ENCODE measurements at places on chromosomes 7 and 10.

DNA sequence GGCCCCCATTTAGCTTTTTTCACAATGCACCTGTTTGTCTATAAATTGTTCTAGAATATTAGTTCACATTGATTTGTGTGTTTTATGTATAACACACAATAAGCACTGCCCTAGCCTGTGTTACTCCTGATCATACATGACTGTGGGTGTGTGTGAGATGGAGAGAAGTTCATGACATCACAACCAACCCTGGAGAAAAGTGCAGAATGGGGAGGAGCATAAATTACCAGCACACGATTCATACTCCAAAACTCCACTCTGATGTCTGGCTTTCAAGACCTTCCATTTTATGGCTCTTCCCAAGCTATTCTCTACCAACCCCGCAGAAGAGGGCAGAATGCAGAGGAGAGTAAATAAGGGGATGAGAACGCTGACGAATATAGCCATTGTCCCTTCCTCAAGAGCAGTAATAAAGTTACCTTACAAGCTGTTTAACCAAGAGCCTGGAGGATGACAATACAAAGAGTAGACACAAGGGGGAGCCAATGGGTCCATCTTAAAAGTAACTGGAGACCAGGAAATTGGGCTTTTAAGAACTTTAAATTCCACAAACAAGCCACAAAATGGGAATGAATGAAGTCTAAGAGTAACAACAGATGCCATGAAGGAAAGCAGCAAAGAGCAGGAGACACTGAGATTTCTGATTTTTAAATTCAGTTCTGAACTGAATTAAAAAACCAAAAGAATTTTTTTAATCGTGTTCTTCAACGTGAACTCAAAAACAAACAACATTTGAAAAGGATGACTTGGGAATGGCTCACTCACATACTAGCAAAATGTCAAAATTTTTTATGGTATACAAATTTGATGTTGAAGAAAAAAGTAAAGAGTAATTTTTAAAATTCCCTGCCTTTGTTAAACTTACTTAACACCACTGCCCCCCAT, 159.6 kb downstream of the PARD3 start:
- no peak overlapping the region for H3K27ac ChIP-seq
- H3K4me1 ChIP-seq: peaks cover 76% of the 10 kb centered on the region
- no peak for DNase-seq
- H3K36me3 ChIP-seq: no peaks in the 10 kb centered on the region
- H3K27me3 ChIP-seq: no peaks in the 10 kb centered on the region
- H3K4me3 ChIP-seq: no peak overlapping the region

GRCh38 chr10:85648279-85648754, 718.3 kb downstream of the GRID1 start:
- H3K27me3 ChIP-seq: no peaks in the 10 kb centered on the region
- peak overlapping the region; percentile 30 for H3K27ac ChIP-seq
- no peak overlapping the region for H3K4me3 ChIP-seq
- no peak for DNase-seq
- no peaks in the 10 kb centered on the region for H3K36me3 ChIP-seq

DNA sequence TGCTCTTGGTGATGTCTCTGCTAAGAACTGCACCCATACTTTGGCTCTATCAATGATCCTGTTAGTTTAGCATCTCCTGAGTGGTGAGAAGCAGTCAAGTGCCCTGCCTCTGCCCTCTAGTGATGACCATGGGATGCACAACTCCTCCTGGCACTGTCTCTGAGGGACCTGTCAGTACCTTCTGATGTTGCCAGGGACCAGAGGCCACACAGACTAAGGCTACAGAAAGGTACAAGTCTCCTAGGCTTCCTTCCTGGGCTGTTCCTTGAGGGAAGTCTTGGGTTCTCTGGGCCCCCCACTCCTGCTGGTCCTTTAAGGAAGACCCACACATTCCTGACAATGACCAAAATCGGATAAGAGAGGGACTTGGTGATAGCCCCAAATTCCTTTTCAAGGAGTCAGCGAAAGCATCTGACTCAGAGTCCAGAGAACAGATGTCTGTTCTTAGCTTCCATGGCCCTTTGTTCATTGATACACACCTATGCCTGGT, 15.3 kb downstream of the NKX2-3 start:
- H3K27ac ChIP-seq: no peak overlapping the region
- no peak overlapping the region for H3K4me3 ChIP-seq
- no peaks in the 10 kb centered on the region for H3K4me1 ChIP-seq

GRCh38 chr7:74306730-74307469, 17.7 kb downstream of the CLIP2 start:
- H3K4me1 ChIP-seq: peaks cover 27% of the 10 kb centered on the region
- H3K36me3 ChIP-seq: no peaks in the 10 kb centered on the region
- H3K4me3 ChIP-seq: peak overlapping the region; percentile 27
- no peak for DNase-seq
- H3K27ac ChIP-seq: no peak overlapping the region

GRCh38 chr10:124109261-124109660, 15.9 kb upstream of the CHST15 start:
- no peaks in the 10 kb centered on the region for H3K36me3 ChIP-seq
- peaks cover 34% of the 10 kb centered on the region for H3K4me1 ChIP-seq
- no peak overlapping the region for H3K27ac ChIP-seq

GRCh38 chr10:62721687-62722086, 82.8 kb upstream of the ADO start:
- no peaks in the 10 kb centered on the region for H3K27me3 ChIP-seq
- no peak overlapping the region for H3K27ac ChIP-seq
- no peak for DNase-seq
- H3K36me3 ChIP-seq: no peaks in the 10 kb centered on the region
- no peaks in the 10 kb centered on the region for H3K4me1 ChIP-seq

GRCh38 chr7:11846361-11846955, 14.5 kb upstream of the THSD7A start:
- no peaks in the 10 kb centered on the region for H3K4me1 ChIP-seq
- H3K36me3 ChIP-seq: no peaks in the 10 kb centered on the region
- no peak for DNase-seq

DNA sequence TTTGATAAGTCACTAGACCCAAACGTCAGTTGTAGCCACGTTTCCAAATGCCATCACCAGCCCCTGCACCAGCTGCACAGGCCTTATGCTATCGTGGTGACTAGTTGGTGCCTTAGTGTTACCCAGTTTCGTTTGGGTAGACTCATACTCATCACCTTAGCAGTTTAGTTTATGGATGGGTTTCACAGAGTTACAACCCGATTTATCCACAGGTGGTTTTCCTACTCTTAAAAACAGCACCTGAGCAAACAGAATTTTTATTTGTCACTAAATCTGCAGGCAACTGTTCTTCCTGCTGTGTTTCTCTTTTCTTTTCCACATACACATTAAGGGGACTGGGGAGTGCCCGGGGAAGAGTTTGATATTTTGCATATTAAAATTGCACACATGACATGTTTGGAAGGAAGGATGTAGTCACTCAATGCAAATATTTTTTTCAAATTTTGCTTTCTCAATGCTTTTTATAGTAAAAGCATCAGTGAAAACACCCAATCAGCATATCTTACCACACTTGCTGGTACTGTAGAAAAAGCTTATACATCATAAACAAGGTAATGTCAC, 41.6 kb downstream of the PDSS1 start:
- H3K36me3 ChIP-seq: peaks cover 76% of the 10 kb centered on the region
- no peak for DNase-seq
- H3K27ac ChIP-seq: no peak overlapping the region

- no peaks in the 10 kb centered on the region for H3K27me3 ChIP-seq
- H3K4me3 ChIP-seq: no peak overlapping the region
- no peak overlapping the region for H3K27ac ChIP-seq
- DNase-seq: no peak
- no peaks in the 10 kb centered on the region for H3K36me3 ChIP-seq
- no peaks in the 10 kb centered on the region for H3K4me1 ChIP-seq
Measured at GRCh38 chr7:45484094-45484493, 90.1 kb upstream of the ADCY1 start.

All from esophagus squamous epithelium (tissue), 5 donors.